Colonic mucosa (tissue), 4 donors: ENCODE measurements at places on chromosomes 2 and 18.

- no peaks in the 10 kb centered on the region for H3K36me3 ChIP-seq
- H3K27ac ChIP-seq, result no peak overlapping the region
- H3K4me1 ChIP-seq, result no peaks in the 10 kb centered on the region
- H3K27me3 ChIP-seq, result no peaks in the 10 kb centered on the region
- DNase-seq, result no peak
These were observed 233.4 kb downstream of the DYSF start for GRCh38 chr2:71686781-71687180.

GRCh38 chr18:49431165-49431962 lies 29.1 kb downstream of the DYM start:
- H3K4me3 ChIP-seq, result no peak overlapping the region
- H3K4me1 ChIP-seq, result no peaks in the 10 kb centered on the region
- H3K27ac ChIP-seq, result no peak overlapping the region
- no peaks in the 10 kb centered on the region for H3K36me3 ChIP-seq
- DNase-seq, result no peak
- no peaks in the 10 kb centered on the region for H3K27me3 ChIP-seq

DNA sequence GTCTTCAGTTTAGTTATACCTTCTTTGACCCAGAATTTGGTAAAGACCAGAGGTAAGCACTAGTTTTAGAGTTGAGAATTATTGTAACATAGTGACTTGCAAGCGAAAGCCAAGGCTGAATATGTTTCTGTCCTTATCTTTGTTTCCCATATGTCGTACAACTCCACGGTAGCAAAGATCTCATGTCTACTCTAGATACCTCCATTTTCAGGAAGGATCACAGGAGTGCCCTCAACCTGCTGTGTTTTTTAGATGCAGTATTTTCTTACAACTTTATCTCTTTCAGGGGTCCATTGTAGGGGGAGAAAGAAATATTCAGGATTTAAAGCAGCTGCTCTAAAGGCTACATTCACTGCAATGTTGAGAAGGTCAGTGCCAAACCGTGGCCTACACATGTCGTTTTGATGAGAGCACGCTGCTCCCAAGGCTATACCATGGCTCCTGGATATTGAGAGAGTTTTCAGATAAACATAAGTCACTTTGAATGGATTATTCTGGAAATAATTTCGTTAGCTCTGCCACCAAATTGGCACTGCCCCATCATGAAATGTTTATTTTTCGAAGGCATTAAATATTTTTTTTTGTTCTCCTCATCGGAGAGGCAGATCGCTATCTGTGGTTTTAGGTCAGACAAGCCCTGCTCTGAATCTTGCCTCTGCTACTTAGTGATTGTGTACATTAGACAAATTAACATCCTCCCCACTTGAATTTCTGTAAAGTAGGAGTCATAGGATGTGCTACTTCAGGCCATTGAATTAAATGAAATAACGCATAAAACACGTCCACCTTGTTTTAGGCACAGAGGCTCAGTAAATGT lies 2.1 kb downstream of the RHBDD1 start:
- no peak overlapping the region for H3K27ac ChIP-seq
- DNase-seq, result no peak
- no peaks in the 10 kb centered on the region for H3K27me3 ChIP-seq
- H3K4me1 ChIP-seq, result peaks cover 12% of the 10 kb centered on the region
- no peaks in the 10 kb centered on the region for H3K36me3 ChIP-seq

DNA sequence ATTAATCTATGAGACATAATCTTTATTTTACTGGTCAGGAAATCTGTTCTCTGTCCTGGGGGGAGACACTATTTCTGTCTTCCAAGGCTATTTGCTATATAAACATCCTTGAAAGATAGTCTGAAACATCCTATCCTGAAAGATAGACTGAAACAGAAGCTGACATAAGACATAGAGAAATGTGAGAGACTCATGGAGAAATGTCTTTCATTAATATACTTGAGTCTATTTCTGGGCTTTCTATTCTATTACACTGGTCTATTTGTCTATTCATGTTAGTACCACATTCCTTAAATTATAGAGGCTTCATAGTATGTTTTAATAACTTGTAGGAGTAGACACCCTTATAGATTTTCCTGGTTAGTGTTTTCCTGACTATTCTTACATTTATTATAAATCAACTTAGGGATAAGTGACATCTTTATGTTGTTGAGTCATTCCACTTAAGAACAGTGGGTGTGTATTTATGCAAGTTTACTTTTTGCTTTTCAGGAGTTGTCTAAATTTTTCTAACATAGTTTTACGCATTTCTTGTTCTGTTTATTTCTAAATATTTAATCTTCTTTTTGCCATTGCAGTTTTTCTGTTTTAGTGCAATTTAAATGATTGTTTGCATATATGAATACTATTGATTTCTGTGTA lies 244.9 kb upstream of the ZSWIM2 start:
- H3K4me1 ChIP-seq, result no peaks in the 10 kb centered on the region
- no peaks in the 10 kb centered on the region for H3K27me3 ChIP-seq
- no peak for DNase-seq

DNA sequence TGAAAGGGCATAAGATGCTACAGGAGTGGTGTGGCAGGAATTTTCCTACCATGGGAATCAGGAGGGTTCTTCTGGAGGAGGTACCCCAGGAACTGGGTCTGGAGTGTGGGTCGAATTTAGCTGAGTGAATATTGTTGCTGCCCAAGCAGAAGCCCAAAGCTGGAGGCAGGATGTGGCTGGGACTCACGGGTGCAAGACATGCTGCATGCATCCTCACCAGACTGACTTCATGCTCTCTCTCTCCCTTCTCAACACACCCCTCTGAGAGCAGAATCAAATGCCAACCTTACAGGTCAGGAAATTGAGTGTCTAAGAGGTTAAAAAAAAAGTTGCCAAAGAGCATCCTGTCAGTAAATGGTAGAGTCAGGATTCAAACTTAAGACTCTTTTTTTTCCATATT lies 78.8 kb upstream of the TTC39C start:
- H3K27ac ChIP-seq, result no peak overlapping the region
- no peaks in the 10 kb centered on the region for H3K36me3 ChIP-seq
- no peak for DNase-seq
- no peak overlapping the region for H3K4me3 ChIP-seq

DNA sequence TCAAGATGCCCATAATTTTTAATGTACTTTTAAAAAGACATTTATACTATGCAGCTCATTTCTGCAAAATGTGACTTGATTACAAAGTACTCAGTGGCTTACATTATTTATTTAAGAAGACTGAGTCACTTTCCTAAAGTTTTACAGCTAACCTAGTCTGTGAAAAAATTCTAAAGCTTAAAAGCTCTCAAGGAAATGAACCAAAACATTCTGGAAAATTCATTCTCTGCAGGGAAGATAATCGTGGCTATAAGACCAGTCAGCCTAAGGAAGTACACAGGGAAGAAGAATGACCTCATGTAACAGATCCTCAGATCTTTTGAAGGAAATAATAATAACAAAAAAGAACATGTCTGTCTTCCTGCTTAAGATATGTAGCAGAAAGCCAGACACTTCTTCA lies 232.1 kb upstream of the STK17B start:
- H3K36me3 ChIP-seq, result no peaks in the 10 kb centered on the region
- no peaks in the 10 kb centered on the region for H3K4me1 ChIP-seq
- no peak for DNase-seq
- H3K4me3 ChIP-seq, result no peak overlapping the region

GRCh38 chr2:209640358-209640757 lies 131.3 kb upstream of the UNC80 start:
- no peak overlapping the region for H3K27ac ChIP-seq
- H3K4me1 ChIP-seq, result no peaks in the 10 kb centered on the region
- no peaks in the 10 kb centered on the region for H3K36me3 ChIP-seq
- H3K27me3 ChIP-seq, result no peaks in the 10 kb centered on the region
- H3K4me3 ChIP-seq, result no peak overlapping the region
- DNase-seq, result no peak

DNA sequence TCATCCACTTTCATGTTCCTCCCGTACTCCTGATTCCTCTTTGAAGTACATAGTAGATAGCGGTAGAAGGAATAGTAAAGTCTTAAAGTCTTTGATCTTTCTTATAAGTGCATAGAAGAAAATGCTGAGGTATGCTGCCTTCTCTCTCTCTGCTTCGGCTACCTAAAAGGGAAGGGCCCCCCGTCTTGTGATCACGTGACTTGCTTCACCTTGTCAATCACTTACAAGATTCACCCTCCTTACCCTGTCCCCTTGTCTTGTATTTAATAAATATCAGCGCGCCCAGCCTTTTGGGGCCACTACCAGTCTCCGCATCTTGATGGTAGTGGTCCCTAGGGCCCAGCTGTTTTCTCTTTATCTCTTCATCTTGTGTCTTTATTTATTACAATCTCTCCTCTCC lies 932.2 kb upstream of the FANCL start:
- H3K36me3 ChIP-seq, result no peaks in the 10 kb centered on the region
- no peak overlapping the region for H3K4me3 ChIP-seq
- no peak for DNase-seq
- H3K4me1 ChIP-seq, result no peaks in the 10 kb centered on the region
- no peaks in the 10 kb centered on the region for H3K27me3 ChIP-seq

DNA sequence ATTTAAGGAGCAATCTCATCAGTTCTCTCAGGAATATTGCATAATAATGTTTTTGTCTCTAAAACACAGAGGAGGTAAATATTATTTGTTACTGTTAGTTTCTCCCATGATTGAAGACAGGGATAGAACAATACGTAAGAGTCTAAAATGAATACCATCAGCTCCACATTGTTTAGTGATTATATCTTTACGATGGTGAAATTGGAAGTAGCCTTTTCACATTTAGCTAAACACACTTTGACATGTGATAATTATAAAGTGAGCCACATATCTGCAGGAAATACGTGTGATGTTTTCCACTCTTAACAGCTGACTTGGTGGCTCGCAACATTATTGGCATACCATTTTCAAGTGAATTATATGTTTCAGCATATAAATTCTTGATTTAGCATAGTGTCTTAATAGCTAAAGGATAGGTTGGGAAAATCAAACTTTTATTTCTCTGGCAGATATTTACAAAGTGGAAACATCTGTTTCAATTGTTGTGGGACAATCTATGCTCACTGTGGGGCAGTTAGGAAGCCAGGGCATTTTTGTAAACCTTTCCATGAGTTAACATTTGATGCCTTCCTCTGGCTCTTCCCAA lies 208.1 kb upstream of the RASGRP3 start:
- H3K4me1 ChIP-seq, result no peaks in the 10 kb centered on the region
- no peaks in the 10 kb centered on the region for H3K36me3 ChIP-seq
- no peak overlapping the region for H3K27ac ChIP-seq
- H3K4me3 ChIP-seq, result no peak overlapping the region

GRCh38 chr18:55264108-55264507 lies 304.8 kb upstream of the CCDC68 start:
- H3K4me3 ChIP-seq, result no peak overlapping the region
- no peaks in the 10 kb centered on the region for H3K4me1 ChIP-seq
- no peaks in the 10 kb centered on the region for H3K27me3 ChIP-seq
- no peaks in the 10 kb centered on the region for H3K36me3 ChIP-seq
- DNase-seq, result no peak

GRCh38 chr18:27363872-27364271 lies 178.8 kb upstream of the CHST9 start:
- no peaks in the 10 kb centered on the region for H3K4me1 ChIP-seq
- H3K27me3 ChIP-seq, result no peaks in the 10 kb centered on the region
- no peak overlapping the region for H3K4me3 ChIP-seq
- no peaks in the 10 kb centered on the region for H3K36me3 ChIP-seq
- no peak for DNase-seq
- H3K27ac ChIP-seq, result no peak overlapping the region

GRCh38 chr2:221200184-221200839 lies 371.8 kb downstream of the EPHA4 start:
- H3K4me3 ChIP-seq, result no peak overlapping the region
- no peaks in the 10 kb centered on the region for H3K27me3 ChIP-seq
- H3K27ac ChIP-seq, result no peak overlapping the region
- no peaks in the 10 kb centered on the region for H3K36me3 ChIP-seq
- H3K4me1 ChIP-seq, result no peaks in the 10 kb centered on the region
- DNase-seq, result no peak
